ENCODE measurements at places on chromosomes 1 and 21.

DNA sequence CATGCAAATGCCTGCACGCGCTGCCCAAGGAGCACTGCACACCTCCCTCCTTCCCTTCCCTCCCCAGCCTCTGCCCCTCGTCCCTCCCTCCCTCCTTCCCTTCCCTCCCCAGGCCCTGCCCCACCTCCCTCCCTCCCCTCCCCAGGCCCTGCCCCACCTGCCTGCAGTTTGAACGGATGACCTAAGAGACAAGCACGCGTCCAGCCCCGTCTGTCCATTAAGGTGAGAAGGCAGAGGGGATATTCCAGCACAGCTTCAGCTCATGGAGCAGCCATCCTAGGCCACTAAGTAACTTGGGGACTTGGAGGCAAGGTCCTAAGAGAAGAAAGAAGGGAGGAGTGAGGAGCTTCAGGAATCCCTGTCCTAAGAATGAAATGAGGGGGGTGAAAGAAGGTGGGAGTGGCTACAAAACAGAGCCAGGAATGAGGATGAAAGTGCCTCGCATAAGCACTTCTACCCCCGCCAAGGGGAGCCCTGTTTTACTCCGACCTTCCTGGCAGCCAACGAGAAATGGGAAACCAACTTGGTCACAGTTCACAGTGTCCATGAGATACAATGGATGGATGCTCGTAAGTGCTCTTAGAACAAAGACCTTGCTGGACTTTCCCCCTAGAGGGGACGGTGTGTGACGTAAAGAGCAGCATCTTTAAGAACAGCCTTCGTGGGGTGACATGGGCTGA, 21.3 kb upstream of the EFHD2 start:
- no peak for DNase-seq

GRCh38 chr1:32981003-32981901, 16.6 kb upstream of the RNF19B start:
- no peak for DNase-seq

- no peak for DNase-seq
Measured at GRCh38 chr1:7253118-7253480, 467.8 kb downstream of the CAMTA1 start.

GRCh38 chr1:165903672-165904071, 76.3 kb downstream of the UCK2 start:
- DNase-seq, result no peak

Data from left forelimb (tissue), 1 donor.